ENCODE measurements at places on chromosomes 6 and 20.
A peak's percentile ranks its signal among the peaks of the same experiment; 100 is the strongest.

GRCh38 chr20:33013701-33014326, 6.3 kb downstream of the BPIFB2 start:
- no peak for DNase-seq

- peak; percentile 52 for DNase-seq
Observed at GRCh38 chr20:41574802-41575389, 43.3 kb downstream of the CHD6 start.

DNA sequence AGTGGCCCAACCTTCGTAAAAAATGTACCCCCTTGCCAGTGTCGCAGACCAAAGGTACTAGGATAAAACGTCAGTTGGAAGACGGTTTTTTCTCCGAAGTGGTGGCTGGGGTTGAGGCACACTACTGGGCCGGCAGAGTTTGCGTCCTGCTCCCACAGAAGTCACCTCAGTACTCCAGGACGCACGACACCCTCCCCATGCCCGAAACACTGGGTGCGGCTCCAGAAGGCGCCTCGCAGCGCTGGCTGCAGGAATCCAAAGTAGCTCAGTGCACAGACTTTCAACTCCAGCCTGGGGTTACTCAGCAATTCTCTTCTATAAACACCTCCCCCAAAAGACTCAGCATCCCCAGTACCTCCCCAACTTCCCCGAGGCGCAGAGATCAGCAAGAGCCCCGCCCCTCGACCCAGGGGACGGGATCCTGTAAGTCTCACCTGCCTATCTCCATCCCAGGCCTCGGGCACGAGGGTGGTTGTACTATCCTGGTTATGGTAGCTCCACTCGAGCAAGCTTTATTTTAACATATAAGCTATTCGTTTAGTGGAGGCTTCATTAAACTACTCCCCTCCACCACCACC, 88.2 kb downstream of the ZFP64 start:
- no peak for DNase-seq

DNA sequence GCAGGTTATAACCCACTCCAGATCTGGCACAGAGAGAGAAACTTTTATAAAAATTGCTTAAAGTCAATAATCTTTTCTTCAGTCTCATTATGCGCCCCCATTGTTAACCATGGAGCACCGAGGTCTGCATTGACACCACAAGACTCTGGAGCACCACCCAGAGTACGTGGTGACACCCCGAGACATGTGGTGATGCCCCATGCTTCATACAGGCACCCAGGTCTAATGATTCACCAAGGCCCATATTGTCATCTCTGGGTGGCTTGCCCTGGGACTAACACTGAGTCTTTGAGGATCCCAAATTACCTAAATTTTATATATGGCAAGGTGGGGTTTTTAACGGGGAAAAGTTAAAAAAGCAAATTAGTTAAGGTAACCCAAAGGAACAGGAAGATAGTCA, 31.1 kb downstream of the CD109 start:
- DNase-seq: no peak

GRCh38 chr6:106677282-106677681, 47.9 kb downstream of the QRSL1 start:
- no peak for DNase-seq

DNA sequence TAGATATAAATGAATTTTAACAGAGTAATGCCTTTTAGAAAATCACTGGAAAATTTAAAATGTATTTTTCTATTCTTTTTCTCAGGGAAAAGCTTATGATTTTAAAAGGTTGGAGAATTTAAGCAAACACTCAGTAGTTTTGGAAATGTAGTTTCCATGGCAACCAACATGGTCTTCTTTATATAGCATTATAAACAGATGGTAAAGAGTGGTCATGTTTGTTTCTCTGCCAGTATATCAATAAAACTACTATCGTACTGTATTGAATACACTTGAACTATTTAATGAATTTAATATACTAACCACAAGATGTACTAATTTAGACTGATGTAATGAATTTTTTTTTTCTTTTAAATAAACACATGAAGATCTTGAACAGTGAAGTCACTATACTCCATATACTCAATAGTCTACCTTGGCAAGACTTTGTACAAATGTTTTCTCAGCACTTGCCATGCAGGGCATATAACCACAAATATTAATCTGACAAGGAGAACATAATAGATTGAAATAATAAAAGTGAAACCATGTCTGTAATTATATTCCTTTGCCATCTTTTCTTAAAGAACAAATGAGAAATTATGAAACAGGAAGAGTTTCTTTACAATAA, 105.5 kb downstream of the PDSS2 start:
- no peak for DNase-seq

- no peak for DNase-seq
Observed at GRCh38 chr6:64694356-64694755, 1012.7 kb downstream of the EYS start.

DNA sequence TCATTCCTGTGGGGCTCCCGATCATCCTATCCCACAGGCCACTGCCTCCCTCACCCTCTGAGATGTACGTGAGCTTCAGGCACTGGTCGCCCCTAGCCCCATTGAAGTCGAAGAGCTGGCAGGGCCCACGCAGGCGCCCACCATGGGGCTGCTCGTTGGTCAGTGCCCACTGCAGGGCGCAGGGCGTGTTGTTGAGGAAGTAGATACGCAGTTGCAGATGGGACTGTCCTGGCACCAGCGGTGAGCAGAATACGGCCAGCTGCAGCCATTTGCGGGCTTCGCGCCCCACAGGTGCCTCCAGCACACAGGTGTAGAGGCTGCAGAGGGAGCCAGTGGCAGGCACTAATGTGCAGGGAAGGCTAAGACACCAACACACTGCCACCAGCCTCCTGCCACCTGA, 6.2 kb downstream of the UNC5CL start:
- DNase-seq: no peak

GRCh38 chr6:7730784-7731227, 4.9 kb downstream of the BMP6 start:
- DNase-seq: no peak
